Right lung (tissue), 10 donors: ENCODE measurements at places on chromosomes 13 and 19.
A peak's percentile ranks its signal among the peaks of the same experiment; 100 is the strongest.

- no peak for DNase-seq
These were observed 204.7 kb upstream of the DACH1 start for GRCh38 chr13:72071713-72072112.

DNA sequence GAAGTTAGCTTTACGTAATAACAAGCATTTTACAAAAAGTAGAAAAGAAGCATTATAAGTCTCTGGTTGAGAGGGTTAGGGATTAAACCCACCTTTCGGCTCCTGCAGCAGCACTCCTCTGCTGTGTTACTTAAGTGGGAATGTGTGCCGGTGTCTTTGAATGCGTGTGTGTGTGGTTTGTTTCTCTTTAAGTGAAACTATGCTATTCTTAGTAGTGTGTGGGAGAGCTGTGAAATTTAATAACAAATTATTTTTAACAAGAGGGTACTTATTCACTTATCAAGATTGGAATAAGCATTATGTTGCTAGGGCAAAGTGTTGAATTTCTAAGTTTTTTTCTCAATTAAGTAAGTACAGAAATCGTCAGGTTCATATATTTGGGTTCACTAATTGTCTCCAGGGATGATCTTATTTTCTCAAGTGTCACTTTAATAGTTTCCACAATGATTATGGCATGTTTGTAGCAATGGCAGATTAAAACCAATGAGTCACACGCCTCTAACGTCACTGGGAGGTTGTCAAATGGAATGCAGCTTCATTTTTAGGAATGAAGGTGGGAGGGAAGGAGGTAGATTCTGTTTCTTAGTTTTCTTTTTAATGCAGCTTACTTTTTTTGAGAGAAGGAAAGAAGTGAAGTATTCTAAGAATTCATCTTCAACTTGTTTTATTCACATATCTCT lies 151.3 kb downstream of the LMO7 start:
- no peak for DNase-seq

DNA sequence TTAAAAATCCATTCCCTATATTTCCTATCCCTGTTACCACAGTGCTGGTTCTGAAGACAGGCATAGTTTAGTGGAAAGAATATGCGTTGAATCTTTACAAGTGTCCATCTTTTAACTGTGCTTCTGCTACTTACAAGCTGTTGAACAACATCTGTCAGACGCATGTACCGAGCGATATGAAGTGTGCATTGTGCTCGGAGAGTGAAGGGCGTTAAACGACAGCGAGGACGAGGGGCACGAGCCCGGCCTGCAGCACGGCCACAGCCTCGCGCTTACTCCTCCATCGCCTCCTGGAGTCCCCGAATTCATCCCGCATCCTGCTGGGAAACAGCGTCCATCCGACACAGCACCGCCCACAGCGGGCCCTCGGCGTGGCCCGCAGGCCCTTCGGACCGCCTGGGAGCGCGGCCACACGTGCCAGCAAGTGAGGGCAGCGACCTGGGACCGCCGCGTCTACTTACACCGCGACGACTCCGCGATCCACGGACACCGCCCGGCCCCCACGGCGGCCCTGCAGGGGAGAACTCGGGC lies 514 bp downstream of the PCID2 start:
- DNase-seq: no peak

DNA sequence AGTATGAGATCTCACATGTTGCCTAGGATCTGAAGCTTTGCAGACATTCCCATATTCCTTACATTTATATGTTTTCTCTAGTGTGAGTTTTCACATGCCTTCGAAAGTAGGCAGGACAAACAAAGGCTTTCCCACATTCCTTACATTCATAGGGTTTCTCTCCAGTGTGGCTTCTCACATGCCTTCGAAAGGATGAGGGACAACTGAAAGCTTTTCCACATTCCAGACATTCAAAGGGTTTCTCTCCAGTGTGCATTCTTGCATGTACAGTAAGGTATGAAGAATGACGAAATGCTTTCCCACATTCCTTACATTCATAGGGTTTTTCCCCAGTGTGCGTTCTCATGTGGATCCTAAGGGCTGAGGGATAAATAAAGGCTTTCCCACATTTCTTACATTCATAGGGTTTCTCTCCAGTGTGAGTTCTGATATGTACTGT lies 14.2 kb downstream of the ZNF699 start:
- no peak for DNase-seq

GRCh38 chr13:21897161-21897560 lies 226.3 kb downstream of the FGF9 start:
- no peak for DNase-seq

DNA sequence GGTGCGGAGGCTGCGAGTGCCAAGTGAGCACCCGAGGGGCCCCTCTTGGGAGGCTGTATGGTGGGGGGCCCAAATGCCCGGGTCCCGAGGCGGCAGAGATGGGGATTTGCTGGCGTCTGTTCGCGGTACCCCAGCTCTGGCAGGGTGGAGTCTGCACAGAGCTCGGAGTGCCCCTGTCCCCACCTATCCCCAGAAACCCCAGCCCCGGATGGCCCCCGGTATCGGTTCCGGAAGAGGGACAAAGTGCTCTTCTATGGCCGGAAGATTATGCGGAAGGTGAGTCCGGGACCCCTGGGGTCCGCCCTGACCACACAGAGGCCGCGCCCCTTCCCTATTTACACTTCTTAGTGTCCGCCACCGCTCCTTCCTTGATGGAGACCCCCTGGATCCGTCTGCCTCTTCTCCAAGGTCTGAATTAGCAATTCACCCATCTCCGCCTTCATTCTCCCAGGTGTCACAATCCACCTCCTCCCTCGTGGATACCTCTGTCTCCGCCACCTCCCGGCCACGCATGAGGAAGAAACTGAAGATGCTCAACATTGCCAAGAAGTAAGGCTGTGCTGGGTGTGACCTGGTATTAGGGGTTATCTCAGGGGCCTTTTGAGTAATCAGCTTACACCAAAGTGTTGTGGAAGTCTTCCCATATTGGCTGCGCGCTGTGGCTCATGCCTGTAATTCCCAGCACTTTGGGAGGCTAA lies 630 bp downstream of the PNPLA6 start:
- no peak for DNase-seq

GRCh38 chr19:42281827-42282762 lies 13.0 kb downstream of the CIC start:
- no peak for DNase-seq

- DNase-seq: no peak
These were observed 32.7 kb downstream of the DHX34 start for GRCh38 chr19:47381653-47382279.

DNA sequence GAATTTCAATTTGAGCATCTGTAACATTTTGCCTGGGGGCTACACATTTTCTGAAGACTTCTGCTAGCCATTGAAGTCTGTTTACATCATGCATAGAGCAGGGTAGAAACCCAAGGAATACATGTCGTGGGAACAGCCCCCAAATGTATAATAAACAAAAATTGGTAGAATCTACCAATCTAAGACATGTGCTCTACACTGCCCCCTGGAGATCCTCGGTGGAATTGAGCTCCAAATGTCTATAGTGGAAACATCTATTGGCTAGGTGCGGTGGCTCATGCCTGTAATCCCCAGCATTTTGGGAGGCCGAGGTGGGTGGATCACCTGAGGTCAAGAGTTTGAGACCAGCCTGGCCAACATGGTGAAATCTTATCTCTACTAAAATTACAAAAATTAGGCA lies 57.3 kb downstream of the MBD3L2B start:
- DNase-seq: no peak

- no peak for DNase-seq
These were observed 20.9 kb downstream of the KLHL26 start for GRCh38 chr19:18657590-18658365.

DNA sequence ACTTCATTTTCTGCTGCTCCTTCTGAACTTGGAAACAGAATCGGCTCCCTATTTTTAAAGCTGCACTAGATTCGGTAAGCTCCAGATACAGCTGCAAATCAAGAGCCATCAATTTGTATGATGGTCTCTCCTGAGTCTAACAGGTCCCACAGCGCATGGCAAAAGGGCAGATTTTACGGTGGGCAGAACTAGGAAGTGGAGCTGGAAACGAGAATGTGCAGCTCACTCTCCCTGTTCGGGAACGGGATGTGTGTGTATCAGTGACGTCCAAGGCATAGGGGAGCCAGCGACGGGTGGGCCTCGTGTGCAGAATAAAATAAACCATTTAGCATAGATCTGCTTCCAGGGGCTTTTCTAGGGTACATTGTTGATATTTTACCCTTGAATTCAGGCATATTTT lies 74.2 kb downstream of the COL4A1 start:
- no peak for DNase-seq

- no peak for DNase-seq
These were observed 178.5 kb downstream of the DLEU7 start for GRCh38 chr13:50664951-50665350.

- DNase-seq: no peak
These were observed 372.0 kb downstream of the RFC3 start for GRCh38 chr13:34189946-34190345.

DNA sequence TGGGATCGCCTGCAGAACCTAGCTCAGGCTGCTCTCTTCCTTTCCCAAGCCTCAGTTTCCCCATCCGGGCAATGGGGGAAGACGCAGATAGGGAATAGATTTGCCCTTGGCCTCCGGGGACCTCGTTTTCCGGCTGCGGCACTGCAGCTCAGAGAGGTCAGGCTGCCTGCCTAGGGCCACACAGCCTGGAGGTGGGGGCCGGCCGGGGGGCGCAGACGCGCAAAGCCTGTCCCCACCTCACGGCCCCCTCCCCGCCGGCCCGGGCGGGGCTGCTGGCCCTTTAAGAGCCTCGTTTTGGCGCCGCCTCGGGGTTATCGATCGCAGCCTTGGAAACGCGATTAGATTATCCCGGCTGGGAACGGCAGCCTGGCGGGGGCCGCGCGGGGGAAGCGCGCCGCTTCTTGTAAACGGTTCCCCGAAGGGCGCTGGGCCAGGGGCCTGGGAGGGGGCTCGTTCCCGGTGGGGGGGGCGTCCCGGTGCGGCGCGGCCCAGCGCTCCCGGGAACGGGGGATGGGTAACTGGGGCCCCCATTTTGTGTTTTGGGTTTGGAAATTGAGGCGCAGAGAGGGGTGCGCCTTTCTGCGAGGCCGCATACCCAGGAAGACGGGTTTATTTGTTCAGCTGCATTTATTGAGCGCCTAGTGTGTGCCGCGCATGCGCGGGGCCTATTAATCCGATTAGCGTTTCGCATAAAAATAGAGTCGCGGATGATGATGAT lies 23.4 kb upstream of the TCF3 start:
- DNase-seq: no peak

DNA sequence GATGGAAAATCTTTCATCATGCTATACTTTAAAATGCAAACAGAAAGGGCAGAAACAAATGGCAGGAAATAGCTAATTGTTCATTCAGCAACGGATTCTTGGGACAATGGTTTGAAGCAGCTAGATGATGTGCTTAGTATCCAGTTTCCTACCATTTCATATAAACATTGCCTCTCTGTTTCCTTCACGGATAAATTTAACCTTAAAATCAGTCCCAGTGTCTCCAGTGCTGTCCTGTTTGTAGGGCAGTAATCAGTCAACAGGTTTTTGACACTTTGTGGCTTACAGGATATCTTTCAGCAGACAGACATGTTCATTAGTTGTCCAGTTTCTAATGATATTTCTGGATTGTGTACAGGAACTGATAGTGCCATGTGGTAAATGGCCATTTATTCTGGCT lies 24.7 kb upstream of the RB1 start:
- DNase-seq: peak; percentile 6

DNA sequence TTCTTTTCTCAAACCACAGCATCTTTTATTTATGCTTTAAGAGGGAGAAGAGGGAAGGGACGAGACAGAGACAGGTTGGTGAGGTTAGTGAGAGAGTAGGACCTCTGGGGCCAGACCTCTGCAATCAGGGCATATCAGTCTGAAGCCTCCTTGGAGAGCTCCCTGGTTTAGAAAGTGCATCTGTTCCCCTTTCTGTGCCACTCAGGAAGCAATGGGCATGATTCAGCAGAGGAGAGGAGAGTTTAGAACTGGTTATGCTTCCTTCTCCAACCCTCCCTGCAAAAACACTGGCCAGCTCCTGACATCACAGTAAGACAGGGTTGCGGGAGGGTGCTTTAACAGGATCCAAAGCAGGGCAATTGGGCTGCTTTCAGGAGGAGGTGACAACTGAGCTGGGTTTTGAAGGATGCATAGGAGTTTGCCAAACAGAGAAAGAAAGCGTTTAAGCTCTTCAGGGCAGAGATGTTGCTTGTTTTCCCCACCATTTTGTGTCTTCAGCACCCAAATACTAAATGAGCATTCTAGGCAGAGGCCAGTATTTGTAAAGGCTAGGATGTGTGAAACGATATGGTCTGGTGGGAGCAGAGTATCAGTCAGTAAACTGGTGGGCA lies 33.1 kb downstream of the CERS4 start:
- DNase-seq: no peak

DNA sequence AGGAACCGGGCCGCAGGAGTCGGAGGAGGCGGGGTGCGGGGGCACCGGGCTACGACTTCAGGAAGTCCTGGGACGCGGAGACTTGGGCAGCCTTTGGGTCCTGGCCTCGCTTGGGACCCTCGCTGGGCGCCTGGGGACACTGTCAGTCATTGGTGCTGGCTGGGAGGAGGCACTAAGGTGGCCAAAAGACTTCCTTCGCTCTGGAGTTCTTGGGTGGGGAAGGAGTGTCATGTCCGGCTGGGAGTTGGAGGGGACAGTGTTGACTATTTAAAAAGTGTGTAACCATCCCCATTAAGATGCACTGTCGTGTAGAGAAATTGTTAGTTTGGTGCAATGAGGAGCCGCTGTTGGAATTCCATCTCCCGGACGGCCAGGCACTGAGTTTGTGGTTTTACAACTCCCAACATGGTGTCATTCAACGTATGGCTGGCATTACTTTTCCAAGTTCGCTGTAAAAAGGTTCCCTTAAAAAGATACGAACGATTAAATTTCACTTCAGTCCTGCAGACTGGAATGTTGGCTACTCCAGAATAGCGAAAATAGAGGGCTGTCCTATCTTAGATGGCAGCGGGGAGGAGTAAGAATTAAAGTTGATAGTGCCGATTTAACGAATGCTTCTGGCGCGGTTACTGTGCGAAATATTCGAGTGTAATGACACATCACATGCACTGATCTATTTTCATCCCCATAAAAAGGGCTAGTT lies 776 bp downstream of the DNAJC3 start:
- peak; percentile 16 for DNase-seq

DNA sequence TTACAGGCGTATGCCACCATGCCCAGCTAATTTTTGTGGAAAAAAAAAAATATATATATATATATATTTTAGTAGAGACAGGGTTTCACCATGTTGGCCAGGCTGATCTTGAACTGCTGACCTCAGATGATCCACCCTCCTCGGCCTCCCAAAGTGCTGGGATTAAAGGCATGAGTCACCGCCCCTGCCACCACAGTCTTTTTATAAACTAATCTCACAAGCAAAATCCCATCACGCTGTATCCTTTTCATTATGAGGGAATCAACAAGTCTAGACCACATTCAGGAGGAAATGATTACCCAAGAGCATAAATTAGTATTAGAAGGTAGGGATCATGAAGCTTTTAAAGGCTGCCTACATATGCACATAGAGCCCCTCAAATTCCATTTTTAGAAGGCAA lies 210.6 kb upstream of the NBEA start:
- no peak for DNase-seq

DNA sequence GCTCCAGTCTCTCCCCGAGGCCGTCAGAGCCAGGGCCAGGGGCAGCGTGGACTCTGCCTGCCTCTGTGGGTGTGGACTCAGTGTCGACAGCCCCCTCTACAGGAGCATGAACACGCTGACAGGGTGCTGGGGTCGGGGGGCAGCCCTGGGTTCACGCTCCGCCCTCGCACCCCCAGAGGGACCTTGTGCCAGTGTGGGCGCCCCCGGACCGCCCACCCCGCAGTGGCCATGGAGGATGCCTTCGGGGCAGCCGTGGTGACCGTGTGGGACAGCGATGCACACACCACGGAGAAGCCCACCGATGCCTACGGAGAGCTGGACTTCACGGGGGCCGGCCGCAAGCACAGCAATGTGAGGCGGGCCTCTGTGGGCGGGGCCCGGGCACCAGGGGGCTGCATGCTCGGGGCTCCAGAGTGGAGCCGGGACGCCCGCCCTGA lies 8.3 kb downstream of the TRPM4 start:
- no peak for DNase-seq
